Ureter (tissue), 1 donor: ENCODE measurements at places on chromosomes 6 and 20. TPM values are rescaled to one million over a fixed set of nuclear protein-coding genes. Genes with fewer than 3 reads are reported as not detected.

CCN6 gene
- total RNA-seq: not detected

PI16 gene
- total RNA-seq: 15.4 TPM

FARS2 gene
- total RNA-seq: 27.4 TPM

GRCh38 chr20:41366546-41367392 is at the start of gene EMILIN3:
Gene EMILIN3 (minus strand): TSS chr20:41366818. CDS start chr20:41366634, 184 bp downstream.
- DNase-seq: no peak

- DNase-seq: peak; percentile 88
Measured at GRCh38 chr6:27145731-27146455, 101.6 kb upstream of the PRSS16 start.

GRCh38 chr20:49727478-49727877 is 13.8 kb upstream of the B4GALT5 start:
- no peak for DNase-seq
